ENCODE measurements at places on chromosomes 4 and X. TPM values are rescaled to one million over a fixed set of nuclear protein-coding genes. Genes with fewer than 3 reads are reported as not detected.

CCSER1 gene
- total RNA-seq = 149 TPM

PITX2 gene
- total RNA-seq = not detected

MAGEA11 gene
- total RNA-seq = not detected

GRCh38 chr4:121738780-121739535, 26.0 kb downstream of the SMIM43 start:
- DNase-seq = no peak

DNA sequence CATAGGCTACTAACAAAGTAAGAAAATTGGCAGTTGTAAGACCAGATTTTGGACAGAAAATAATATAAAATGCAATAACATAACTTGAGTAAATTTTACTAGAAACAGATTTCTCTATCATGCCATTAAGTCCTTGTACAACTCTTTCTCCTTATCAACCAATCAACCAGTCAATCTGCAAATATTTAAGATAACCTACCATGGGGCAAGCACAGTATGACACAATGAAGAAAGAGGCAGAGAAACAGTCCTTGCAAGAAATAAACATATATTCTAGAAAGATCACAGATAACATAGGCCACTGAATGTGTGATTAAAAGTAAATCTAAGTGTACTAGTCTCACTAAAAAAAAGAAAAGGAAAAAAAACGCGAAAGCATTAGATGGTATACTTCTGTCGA, 194.8 kb downstream of the PPP3CA start:
- no peak for DNase-seq

DNA sequence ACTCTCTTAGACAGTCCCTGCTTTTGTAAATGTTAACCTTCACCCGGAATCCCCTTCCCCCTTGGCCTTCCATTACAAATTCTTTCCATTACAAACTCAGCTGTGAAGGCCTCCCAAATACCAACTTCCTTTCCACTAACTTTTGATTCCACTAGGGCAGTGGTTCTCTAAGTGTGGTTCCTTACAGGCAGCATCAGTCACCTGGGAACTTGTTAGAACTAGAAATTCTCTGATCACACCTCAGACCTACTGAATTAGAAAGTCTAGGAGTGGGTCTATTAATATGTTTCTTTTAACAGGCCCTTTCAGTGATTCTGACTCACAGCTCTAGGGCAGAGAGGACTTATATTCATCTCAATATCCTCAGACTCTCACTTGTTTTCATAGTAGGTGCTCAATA, 19.0 kb upstream of the MRPL1 start:
- DNase-seq = no peak

- DNase-seq = no peak
Measured at GRCh38 chr4:1115528-1116293, 2.3 kb upstream of the RNF212 start.

- DNase-seq = peak; percentile 58
Measured at GRCh38 chr4:112082954-112083586, 62.2 kb upstream of the FAM241A start.

- DNase-seq = no peak
Measured at GRCh38 chr4:153004081-153004850, 68.1 kb downstream of the FHDC1 start.

GRCh38 chr4:38559374-38559773, 104.6 kb upstream of the KLF3 start:
- no peak for DNase-seq

GRCh38 chrX:115311601-115312001, 22.1 kb downstream of the LUZP4 start:
- DNase-seq = no peak

GRCh38 chrX:6826856-6827255, 291.9 kb upstream of the VCX3A start:
- DNase-seq = no peak

DNA sequence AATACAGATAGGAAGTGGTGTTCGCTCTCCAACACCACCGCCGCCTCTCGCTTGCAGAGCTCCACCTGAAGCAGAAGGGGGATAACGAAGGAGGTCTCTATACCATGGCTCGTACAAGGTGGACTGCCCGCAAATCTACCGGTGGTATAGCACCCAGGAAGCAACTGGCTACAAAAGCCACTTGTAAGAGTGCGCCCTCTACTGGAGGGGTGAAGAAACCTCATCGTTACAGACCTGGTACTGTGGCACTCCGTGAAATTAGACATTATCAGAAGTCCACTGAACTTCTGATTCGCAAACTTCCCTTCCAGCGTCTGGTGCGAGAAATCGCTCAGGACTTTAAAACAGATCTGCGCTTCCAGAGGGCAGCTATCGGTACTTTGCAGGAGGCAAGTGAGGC, 5.2 kb upstream of the BMP15 start:
- DNase-seq = no peak

DNA sequence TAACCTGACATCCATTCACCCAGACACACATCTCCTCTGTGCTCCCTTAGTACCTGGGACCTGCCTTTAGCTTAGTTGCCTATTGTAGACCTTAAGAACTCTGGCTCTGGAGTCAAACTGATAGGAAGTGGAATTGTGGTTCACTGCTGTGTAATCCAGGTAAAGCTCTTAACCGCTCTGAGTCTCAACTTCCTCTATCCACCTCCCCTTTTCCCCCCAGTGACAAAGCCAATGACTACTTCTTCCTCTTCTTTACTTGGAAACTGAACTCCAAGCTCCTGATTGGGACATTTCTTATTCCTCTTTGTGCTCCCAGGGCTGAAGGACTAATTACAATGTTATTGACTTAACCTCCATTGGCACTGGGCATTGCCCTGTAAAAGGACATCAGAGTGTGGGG, 94.1 kb downstream of the DRD5 start:
- DNase-seq = no peak

DNA sequence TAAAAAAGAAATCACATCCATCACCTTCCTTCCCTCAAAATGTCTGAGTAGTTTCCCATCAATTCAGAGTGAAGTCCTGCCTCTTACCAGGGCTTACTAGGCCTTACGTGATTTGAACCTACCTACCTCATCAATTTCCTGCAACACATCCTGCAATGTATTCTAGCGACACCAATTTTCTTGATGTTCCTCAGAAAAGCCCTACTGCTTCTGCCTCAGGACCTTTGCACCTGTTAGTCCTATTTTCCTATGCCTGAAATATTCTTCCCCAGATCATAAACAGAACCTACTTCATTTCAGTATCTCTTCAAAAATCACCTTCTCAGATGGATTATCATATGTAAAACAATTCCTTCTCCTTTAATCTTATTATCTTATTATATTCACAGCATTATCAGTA, 52.8 kb downstream of the ZAR1 start:
- DNase-seq = no peak

DNA sequence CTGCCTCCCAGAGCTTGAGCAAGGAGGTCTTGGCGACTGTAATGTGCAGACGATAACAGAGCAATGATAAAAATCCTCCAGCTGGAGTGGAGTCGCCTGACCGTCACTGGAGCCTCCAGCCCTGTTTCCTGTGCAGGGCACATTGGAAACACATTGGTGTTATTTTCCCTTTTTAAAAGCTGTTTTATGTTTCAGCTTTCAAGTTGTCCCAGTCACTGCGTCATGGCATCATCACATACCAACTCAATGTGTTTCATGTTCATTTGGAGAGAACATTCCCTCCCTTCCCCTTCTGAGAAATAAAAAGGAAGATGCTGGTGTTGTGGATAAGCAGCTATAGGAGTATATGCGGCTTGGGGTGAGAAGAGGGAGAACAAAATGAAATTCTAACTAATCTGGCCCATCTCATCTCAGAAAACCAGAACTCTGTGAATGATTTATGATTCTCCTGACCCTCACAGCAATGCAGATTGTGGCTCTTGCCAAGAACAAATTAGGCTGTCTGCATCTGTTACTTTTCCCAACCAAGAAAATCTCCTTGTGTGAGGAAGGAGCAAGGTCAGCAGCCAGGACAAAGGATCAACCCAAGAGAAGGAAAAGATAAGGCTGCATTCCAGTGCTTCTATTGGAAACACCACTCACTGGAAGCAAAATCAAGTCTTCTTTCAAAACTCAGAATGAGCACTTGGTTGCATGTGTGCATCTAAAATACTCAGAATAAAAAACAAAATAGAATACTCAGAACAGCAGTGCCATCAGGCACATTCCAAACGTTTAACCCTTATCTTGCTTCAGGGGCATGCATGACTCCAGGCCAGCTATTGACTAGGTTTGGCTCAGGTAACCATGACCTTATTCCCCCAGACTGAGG, 134.4 kb downstream of the RASL11B start:
- peak; percentile 72 for DNase-seq

DNA sequence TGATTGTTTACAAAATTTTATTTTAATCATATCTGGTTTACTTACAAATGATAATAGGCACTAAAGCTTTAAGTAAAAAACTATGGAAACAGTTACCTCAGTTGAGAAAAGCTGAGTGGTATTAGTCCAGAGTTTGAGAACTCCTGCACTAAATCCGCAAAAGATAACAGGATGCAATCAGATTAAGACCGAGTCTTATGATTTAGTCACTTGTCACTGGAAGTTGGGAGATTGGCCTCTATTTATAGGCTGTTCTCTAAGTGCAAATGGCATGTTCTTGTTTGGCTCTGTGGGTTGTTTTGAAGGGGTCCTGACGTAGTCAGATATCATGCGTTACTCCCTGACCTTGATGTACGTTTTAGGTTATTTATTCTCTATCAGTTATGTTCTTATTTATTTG, 6.3 kb downstream of the GPAT3 start:
- no peak for DNase-seq
